Right atrium auricular region (tissue), 2 donors: ENCODE measurements at places on chromosomes 16 and 17. TPM values are rescaled to one million over a fixed set of nuclear protein-coding genes. Genes with fewer than 3 reads are reported as not detected.

Gene MPO
- 0.30 TPM for total RNA-seq

Gene LRRC37A
- 0.90 TPM for total RNA-seq

Gene FOXN1
- total RNA-seq = not detected

Gene NUDT7
- 35.0 TPM for total RNA-seq

Gene CA7
- not detected for total RNA-seq

Gene SPHK1
- 6.4 TPM for total RNA-seq

Gene IL34
- total RNA-seq = 0.39 TPM

Gene RNF157
- 9.5 TPM for total RNA-seq

Gene LGALS9
- 27.4 TPM for total RNA-seq

Gene EIF3CL
- 124 TPM for total RNA-seq

DNA sequence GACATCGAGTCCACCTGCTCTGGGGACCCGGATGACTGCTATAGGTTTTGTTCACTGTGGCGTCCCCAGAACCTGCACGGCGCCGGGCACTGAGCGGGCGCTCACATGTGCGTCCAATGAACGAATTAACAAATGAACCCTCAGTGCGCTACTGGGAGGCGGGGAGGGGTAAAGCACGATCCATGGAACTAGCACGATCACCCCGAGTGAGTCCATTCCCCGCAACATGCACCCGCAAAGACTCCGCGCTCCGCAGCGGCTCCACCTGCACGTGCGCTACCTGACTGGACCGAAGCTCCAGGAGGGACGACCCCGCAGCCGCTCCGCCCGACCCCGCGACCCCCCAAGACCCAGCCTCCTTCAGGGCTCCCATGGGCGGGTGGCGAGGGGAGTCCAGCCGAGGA lies 491 bp downstream of the TRAP1 start:
- H3K27ac ChIP-seq = peak overlapping the region; percentile 91
- peak overlapping the region; percentile 98 for H3K4me3 ChIP-seq
- H3K4me1 ChIP-seq = peaks cover 24% of the 10 kb centered on the region
- H3K27me3 ChIP-seq = no peaks in the 10 kb centered on the region
- no peaks in the 10 kb centered on the region for H3K36me3 ChIP-seq

DNA sequence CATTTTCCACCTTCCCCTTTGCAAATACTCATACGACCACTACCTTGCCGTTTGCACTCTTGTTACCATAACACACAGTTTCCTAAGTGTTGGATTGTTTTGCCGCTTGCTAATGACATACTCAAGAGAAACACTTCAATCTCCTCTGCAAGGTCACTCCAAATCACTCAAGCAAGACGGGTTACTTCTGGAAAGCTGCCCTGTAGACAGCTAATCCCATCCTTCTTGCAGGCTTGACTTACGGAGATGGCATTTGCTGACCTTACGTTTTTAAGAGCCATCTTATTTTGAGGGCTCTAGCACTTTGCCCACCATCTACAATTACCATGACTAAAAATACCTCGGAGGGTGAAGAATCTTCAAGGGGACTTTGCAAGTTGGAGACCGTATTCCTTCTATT lies 46.2 kb downstream of the MYH3 start:
- no peak overlapping the region for H3K27ac ChIP-seq
- H3K4me1 ChIP-seq = peaks cover 6% of the 10 kb centered on the region
- no peaks in the 10 kb centered on the region for H3K36me3 ChIP-seq
- DNase-seq = no peak
- H3K4me3 ChIP-seq = no peak overlapping the region

GRCh38 chr17:44788139-44788538 lies 29.4 kb downstream of the ADAM11 start:
- DNase-seq = no peak
- peaks cover 33% of the 10 kb centered on the region for H3K4me1 ChIP-seq
- H3K4me3 ChIP-seq = no peak overlapping the region
- H3K27ac ChIP-seq = peak overlapping the region; percentile 91

GRCh38 chr17:19017804-19018599 lies 13.4 kb upstream of the FAM83G start:
- H3K27me3 ChIP-seq = no peaks in the 10 kb centered on the region
- no peak for DNase-seq
- H3K27ac ChIP-seq = no peak overlapping the region
- H3K4me3 ChIP-seq = no peak overlapping the region

- no peaks in the 10 kb centered on the region for H3K27me3 ChIP-seq
- H3K4me1 ChIP-seq = no peaks in the 10 kb centered on the region
- no peak overlapping the region for H3K27ac ChIP-seq
- DNase-seq = no peak
Measured at GRCh38 chr17:43839670-43840108, 6.7 kb upstream of the MPP3 start.

DNA sequence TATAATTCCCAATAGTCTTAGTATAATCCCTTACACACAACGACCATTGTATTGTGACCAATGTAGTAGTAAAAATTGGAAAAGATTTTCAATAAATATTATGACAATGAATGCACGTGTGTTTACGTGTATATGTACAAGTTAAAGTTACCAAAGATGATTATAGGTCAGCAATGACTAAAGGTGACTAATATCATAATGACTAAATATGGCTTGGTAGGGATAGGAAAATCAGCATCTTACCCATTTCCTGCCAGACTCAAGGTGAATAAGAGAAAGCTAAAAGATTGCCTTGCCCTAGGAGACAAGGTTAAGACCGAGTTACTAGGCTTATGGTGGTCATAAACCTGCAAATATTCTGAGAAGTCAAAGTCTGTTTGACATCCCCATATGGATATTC lies 34.4 kb downstream of the CPD start:
- DNase-seq = no peak
- H3K27ac ChIP-seq = no peak overlapping the region
- peaks cover 3% of the 10 kb centered on the region for H3K4me1 ChIP-seq
- H3K27me3 ChIP-seq = no peaks in the 10 kb centered on the region
- no peak overlapping the region for H3K4me3 ChIP-seq

- no peak overlapping the region for H3K4me3 ChIP-seq
- no peaks in the 10 kb centered on the region for H3K27me3 ChIP-seq
- H3K4me1 ChIP-seq = peaks cover 49% of the 10 kb centered on the region
- H3K27ac ChIP-seq = no peak overlapping the region
- no peaks in the 10 kb centered on the region for H3K36me3 ChIP-seq
- DNase-seq = no peak
Measured at GRCh38 chr16:3837851-3838586, 42.5 kb downstream of the CREBBP start.

- H3K4me1 ChIP-seq = peaks cover 12% of the 10 kb centered on the region
- H3K4me3 ChIP-seq = peak within 1 kb of the TSS; percentile 66
- no peaks in the 10 kb centered on the region for H3K27me3 ChIP-seq
- H3K36me3 ChIP-seq = no peaks in the 10 kb centered on the region
Measured at GRCh38 chr17:12789481-12790248, at the start of gene ARHGAP44. Gene ARHGAP44, plus strand, starts transcription at chr17:12789498. Its CDS starts 341 bp downstream, at chr17:12789839.

DNA sequence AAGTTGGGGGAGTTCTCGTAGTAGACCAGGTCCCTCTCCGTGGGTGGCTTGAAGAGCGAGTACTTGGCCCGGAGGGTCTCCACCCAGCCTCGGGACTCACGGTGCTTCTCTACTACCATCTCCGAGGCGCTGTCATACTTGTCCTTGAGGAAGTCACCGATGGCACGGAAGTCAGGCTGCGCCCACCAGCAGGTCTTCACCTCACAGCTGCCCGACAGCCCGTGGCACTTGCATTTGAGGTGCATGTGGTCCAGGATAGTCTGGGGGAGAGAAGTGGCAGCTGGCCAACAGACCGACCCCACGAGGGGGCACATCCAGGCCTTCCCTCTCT lies 50.0 kb downstream of the WNT3 start:
- H3K27me3 ChIP-seq = no peaks in the 10 kb centered on the region
- no peak overlapping the region for H3K4me3 ChIP-seq
- H3K27ac ChIP-seq = no peak overlapping the region
- no peak for DNase-seq

DNA sequence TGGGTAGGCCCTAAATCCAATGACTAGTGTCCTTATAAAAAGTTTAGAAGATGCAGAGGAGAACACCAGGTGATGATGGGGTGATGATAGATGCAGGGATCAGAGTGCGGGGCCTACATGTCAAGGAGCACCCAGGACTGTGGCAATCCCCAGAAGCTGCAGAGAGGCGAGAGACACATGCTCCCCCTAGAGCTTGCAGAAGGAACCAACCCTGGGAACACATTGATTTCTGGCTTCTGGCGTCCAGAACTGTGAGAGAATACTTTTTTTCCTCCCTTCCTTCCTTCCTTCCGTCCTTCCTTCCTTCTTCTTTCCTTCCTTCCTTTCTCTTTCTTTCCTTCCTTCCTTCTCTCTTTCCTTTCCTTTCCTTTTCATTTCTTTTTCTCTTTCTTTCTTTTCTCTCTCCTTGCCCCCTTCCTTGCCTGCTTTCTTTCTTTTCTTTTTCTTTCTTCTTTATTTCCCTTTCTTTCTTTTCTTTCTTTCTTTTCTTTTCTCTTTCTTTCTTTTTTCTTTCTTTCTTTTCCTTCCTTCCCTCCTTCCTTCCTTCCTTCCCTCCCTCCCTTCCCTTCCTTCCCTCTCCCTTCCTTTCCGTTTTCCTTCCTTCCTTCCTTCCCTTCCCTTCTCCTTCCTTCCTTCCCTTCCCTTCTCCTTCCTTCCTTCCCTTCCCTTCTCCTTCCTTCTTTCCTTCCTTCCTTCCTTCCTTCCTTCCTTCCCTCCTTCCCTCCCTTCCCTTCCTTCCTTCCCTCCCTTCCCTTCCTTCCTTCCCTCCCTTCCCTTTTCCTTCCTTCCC lies 134.3 kb downstream of the HAPSTR1 start:
- no peaks in the 10 kb centered on the region for H3K27me3 ChIP-seq
- no peaks in the 10 kb centered on the region for H3K4me1 ChIP-seq
- H3K4me3 ChIP-seq = no peak overlapping the region

DNA sequence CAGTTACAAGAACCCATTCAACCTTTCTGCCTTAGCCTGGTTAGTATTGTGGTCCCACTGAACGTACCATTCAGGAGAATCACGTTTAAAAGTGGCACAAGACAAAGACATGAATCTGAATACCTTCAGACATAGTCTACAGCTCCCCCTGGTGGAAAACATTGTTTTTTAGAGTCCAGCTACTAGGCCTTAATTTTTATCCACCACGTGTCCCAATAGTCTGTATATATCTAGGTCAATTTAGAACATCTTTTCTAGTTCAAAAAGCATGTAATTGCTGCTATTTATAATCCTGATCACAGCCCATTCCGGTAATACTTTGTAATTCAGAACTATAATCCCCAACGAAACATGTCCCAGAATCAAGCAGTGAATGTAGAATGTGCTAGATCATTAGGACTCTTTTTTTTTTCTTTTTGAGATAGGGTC lies 13.7 kb upstream of the GUCY2D start:
- no peak overlapping the region for H3K4me3 ChIP-seq
- DNase-seq = no peak
- no peak overlapping the region for H3K27ac ChIP-seq
- no peaks in the 10 kb centered on the region for H3K27me3 ChIP-seq

DNA sequence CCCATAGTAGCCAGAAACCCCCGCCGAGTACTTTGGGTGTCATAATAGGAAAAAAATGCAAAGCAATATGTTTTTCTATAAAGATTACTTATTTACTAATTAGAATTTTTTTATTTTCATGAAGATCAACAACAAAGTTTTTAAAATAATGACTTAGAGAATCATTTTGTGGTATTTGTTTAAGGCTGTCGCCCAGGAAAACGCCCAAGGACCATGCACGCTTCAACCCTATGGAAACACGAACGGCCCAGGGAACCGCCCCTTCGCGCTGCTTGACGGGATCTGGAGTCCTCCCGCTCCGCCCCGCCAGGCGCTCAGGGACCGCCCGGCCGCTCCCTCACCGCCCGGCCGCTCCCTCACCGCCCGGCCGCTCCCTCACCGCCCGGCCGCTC lies 408 bp upstream of the KPNA2 start:
- peak; percentile 90 for DNase-seq
- H3K36me3 ChIP-seq = peaks cover 29% of the 10 kb centered on the region
- H3K4me1 ChIP-seq = peaks cover 19% of the 10 kb centered on the region
- no peak overlapping the region for H3K27ac ChIP-seq
- no peaks in the 10 kb centered on the region for H3K27me3 ChIP-seq
- H3K4me3 ChIP-seq = peak overlapping the region; percentile 36

- no peaks in the 10 kb centered on the region for H3K36me3 ChIP-seq
- no peak overlapping the region for H3K27ac ChIP-seq
- H3K4me1 ChIP-seq = no peaks in the 10 kb centered on the region
- H3K27me3 ChIP-seq = no peaks in the 10 kb centered on the region
Measured at GRCh38 chr17:70206361-70207010, 37.2 kb downstream of the KCNJ2 start.

GRCh38 chr16:3590736-3591435 lies 13.7 kb upstream of the NLRC3 start:
- H3K27me3 ChIP-seq = no peaks in the 10 kb centered on the region
- H3K4me3 ChIP-seq = no peak overlapping the region
- H3K4me1 ChIP-seq = peaks cover 13% of the 10 kb centered on the region
- H3K27ac ChIP-seq = no peak overlapping the region
- no peaks in the 10 kb centered on the region for H3K36me3 ChIP-seq
- no peak for DNase-seq

GRCh38 chr17:17750881-17751280 lies 69.6 kb downstream of the RAI1 start:
- no peaks in the 10 kb centered on the region for H3K36me3 ChIP-seq
- H3K4me3 ChIP-seq = no peak overlapping the region
- DNase-seq = no peak
- H3K4me1 ChIP-seq = peaks cover 5% of the 10 kb centered on the region

DNA sequence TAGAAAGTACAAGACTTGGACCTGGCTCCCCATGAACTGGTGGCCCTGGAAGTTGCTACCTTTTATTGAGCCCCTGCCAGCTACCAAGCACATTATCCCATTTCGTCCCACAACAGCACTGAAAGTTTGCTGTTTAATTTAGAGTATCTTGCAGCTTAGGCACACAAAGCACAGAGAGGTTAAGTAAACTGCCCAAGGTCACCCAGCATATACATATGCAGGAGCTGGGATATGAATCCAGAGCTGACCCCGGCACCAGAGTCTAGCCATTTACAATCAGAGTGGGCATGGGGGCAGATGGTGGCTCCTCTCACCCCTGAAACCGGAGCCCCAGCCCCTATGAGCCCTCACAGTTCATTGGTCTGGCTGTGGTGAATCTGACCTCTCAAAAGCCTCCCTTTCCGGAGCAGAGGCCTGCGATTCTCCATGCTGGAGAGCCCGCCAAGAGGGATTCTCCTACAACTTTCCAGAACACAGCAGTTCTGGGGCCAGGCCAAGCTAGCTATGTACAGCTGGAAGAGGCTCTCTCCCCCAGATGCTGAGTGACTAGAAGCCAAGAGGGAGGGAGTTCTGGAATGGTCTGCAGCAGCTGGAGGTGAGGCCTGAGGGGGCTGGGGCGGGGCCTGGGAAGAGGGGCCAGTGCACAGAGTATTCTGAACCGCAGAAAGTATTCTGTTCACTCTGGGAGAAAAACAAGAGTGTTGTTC lies 58.3 kb downstream of the SREBF1 start:
- no peaks in the 10 kb centered on the region for H3K27me3 ChIP-seq
- no peaks in the 10 kb centered on the region for H3K4me1 ChIP-seq
- no peaks in the 10 kb centered on the region for H3K36me3 ChIP-seq
- H3K4me3 ChIP-seq = no peak overlapping the region
- H3K27ac ChIP-seq = peak overlapping the region; percentile 97
- no peak for DNase-seq

DNA sequence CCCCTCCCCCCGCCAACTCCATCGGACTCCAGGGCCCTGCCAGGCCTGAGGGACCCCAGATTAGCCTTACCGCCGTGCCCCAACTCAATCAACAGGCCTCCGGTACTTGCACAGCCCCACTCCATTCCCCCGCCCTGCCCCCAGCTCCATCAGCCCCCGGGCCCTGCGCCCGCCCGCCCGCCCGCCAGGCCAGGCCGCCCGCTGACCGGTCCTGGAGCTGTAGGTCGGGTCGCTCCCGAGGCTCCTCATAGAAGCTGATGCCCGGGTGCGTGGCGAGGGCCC lies 308 bp downstream of the GTF3C1 start:
- peak overlapping the region; percentile 88 for H3K4me3 ChIP-seq
- H3K4me1 ChIP-seq = peaks cover 38% of the 10 kb centered on the region
- H3K27me3 ChIP-seq = no peaks in the 10 kb centered on the region
- peak overlapping the region; percentile 90 for H3K27ac ChIP-seq
